ENCODE measurements at places on chromosomes 7 and 10.
A peak's percentile ranks its signal among the peaks of the same experiment; 100 is the strongest.

DNA sequence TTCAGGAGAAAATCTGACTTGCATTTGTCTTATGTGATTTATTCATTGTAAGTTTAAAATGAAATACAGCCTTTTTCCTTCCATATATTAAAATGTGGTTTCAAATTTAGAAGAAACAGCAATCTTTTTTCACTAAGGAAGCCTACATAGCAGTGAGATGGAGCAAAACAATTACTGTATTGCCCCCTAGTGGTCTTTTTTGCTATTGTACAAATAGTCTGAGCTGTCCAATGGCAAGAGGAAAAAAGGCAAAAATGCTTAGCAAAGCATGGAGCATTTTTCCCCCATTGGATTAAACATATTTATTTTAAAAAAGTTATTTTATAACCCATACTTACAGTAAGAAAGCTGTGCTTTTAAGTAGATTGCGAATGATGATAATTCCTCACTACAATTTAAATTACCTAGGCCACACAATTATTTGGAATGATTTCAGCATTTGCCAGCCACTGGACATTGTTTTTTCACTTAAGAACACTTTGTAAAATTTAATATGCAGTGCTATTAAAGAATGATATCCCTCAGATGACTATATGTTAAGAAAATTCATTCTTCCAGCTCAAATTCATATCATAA is 119.5 kb downstream of the CPED1 start:
- DNase-seq = peak; percentile 81

GRCh38 chr7:51589111-51589510 is 272.5 kb upstream of the COBL start:
- no peak for DNase-seq

- DNase-seq = peak; percentile 38
Observed at GRCh38 chr10:76350583-76350982, 919.2 kb downstream of the LRMDA start.

- DNase-seq = no peak
Observed at GRCh38 chr10:1142596-1142995, 86.4 kb downstream of the WDR37 start.

GRCh38 chr7:123022576-123022975 is 27.1 kb upstream of the TAS2R16 start:
- DNase-seq = no peak

DNA sequence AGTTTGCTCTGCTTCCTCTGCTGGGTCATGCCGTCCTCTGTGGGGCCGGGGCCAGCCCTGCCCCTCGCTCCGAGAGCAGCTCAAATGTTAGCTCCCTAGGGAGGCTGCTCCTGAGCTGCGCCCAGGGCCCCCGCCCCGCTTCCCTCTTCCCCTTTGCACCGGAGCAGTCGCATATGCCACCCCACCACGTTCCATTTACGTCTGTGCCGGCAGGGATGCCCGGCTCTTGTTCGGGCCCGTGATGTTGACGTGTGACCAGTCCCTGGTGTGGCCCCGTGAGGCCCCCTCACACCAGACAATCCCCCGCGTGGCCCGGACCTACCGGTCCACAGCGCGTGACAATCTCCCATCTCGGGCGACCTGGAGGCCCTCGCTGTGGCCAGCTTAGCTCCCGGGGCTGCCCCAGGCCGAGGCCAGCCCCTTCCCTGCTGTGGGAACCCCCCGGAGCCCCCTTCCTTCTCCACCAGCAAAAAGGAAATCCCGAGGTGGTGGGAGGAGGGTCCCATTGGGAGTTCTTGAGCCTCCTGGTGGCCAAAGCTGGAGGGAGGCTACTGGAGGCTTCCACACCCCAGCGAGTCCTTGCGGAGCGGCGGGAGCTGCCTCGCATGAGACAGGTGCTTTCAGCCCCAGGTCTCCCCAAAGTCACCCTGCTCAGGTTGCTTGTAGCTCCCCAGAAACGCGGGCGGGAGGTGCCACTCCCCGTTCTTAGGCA is 15.2 kb downstream of the FAM20C start:
- no peak for DNase-seq

- peak; percentile 52 for DNase-seq
Observed at GRCh38 chr7:131493581-131493980, 62.8 kb downstream of the PODXL start.

DNA sequence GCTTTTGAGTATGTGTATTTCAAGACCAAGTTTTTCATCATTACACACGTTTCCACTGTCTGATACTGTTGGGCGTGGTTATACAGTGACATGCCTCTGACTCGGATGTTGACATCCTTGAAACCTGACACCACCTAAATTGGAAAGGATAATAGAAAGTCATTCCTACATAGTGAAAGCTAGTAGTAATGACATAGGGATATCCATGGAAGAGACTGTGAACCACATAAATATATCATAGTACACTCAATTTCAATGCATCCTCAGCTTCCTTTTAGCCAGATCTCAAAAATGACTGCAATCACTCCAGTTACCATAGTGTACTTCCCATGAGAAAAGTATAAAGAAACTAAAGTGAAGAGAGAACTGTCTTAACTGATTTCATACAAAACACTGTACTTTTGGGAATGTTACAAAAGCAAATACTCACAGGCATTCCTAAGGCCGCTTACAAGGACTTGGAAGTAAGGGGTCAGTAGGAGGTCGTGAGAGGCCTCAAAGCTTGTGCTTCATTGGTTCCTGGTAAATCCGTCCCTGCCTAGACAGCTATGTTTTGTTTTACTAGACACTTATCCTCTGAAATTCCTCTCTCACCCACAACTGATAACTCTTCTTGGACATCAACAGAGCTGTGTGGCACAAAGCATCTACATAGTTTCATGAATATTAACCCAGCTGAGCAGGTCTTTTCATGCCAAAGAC is 71.8 kb upstream of the VWDE start:
- DNase-seq = peak; percentile 69

- DNase-seq = no peak
Observed at GRCh38 chr7:52257890-52258289, 777.5 kb upstream of the POM121L12 start.

- DNase-seq = no peak
Observed at GRCh38 chr7:126768836-126769235, 483.9 kb downstream of the GRM8 start.

DNA sequence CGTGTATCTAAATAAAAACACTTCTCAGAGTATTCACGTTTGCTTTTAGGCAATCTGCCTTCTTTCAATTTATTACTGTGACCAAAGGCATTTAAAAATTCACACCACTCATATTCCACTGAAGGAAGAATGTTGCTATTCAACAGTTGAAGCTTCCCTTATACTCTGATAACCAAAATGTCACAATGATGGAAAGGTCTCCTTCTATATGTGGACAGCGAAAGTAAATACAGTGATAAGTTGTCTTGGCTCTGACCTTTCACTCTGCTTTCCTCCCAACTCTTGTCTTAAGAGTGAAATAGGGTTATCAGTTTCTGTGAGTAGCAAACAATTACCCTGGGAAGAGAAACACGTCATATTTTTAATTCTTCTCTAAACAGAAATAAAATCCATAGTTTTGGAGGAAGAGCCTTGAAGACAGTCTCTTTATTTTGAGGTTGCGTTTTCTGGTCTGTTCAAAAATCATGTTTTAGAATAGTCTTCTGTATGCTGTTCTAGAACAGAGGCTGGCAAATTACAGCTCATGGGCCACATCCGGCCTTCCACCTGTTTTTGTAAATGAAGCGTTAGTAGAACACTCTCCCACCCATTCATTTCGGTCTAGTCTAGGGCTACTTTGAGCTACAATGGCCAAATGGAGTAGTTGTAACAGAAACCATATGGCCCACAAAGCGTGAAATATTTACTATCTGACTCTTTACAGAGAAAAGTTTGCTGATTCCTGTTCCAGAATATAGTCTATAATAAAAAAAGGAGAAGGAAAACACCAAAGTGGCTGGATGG is 41.3 kb downstream of the ETV1 start:
- DNase-seq = no peak

GRCh38 chr10:50423448-50423847 is 172.1 kb upstream of the ASAH2 start:
- no peak for DNase-seq

DNA sequence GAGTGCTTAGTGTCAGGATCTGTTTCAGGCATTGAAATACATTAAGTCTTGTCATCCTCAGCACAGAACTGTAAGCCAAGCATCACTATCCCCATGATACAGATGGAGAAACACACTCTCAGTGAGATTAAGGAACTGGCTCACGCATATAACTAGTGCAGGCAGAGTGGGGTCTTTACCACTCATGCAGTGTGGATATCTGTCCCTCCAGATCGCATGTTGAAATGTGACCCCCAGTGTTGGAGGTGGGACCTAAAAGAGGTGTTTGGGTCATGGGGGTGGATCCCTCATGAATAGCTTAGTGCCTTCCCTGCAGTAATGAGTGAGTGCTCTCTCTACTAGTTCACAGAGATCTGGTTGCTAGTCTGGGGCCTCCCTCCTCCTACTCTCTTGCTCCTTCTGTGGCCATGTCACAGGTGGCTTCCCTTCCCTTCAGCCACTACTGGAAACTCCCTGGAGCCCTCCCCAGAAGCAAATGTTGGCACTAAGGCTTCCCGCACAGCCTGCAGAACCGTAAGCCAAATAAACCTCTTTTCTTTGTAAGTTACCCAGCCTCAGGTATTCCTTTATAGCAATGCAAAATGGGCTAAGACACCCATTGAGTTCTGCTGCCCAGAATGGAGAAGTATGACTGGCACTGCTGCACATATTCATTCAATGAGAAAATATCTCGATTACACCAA is 31.8 kb upstream of the MSMB start:
- DNase-seq = no peak

GRCh38 chr7:90483251-90483650 is 13.8 kb downstream of the PTTG1IP2 start:
- peak; percentile 43 for DNase-seq

DNA sequence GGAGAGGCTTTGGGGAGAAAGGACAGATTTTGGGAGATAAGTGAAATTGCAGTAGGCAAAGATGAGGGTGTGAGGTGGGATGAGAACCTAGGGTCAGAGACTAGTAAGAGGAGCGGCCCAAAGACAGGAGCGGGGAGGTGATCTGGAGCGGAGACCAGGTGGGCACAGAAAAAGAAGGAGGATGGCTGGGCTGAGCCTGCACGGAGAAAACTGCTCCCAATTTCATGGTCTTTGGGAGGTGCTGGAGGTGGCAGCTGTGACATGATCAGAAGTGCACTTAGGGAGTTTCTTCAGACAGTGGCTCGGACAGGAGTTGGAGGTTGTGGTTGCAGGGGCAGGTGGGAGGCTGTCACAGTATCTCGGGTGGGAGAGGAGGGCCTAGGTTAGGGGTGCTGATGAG is 232.8 kb downstream of the SKAP2 start:
- DNase-seq = no peak

DNA sequence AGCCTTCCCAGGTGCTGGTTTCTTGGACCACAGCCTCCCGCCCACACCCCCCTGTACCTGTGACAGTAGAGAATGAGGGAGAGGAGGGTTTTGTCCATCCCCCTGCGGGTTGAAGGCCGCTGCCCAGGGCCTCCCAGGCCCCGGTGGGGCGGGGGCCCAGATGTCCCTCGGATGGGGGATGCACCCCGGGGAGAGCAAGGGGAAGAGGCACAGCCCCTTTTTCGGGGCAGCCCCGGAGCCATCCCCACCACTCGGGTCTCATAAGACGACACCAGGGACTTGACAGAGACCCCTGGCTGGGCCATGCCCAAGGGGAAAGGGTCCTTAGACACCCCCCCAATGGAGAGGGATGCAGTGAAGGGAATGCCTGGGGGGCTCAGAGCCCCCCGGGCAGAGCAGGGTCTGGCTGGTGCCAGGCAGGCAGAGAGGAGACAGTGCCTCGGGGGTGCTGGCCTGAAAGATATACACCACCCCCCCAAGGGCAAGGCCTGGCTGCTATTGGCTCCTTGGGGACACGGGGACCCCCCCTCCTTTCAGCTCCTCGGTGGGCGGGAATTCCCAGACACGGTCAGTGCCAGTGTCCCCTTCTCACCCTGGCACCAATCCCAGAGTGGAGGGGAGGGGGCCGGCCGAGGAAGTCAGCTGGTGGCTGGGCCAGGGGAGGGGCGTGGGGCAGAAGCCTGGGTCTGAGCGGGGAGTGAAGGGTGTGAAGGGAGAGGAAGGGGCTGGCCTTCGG is 3.7 kb upstream of the SPACDR start:
- DNase-seq = no peak

GRCh38 chr10:15739254-15739970 is 19.7 kb upstream of the ITGA8 start:
- no peak for DNase-seq

GRCh38 chr10:100519311-100520051 is at the start of gene SEC31B:
TSS of gene SEC31B (minus strand) at chr10:100519861. CDS start at chr10:100516952, 2,909 bp downstream.
- DNase-seq = peak; percentile 39

- DNase-seq = no peak
Observed at GRCh38 chr10:125155101-125155500, 5.3 kb downstream of the CTBP2 start.

GRCh38 chr7:77223261-77223660 is 23.6 kb upstream of the FGL2 start:
- no peak for DNase-seq

- DNase-seq = no peak
Observed at GRCh38 chr7:151725844-151726651, 150.9 kb downstream of the PRKAG2 start.

DNA sequence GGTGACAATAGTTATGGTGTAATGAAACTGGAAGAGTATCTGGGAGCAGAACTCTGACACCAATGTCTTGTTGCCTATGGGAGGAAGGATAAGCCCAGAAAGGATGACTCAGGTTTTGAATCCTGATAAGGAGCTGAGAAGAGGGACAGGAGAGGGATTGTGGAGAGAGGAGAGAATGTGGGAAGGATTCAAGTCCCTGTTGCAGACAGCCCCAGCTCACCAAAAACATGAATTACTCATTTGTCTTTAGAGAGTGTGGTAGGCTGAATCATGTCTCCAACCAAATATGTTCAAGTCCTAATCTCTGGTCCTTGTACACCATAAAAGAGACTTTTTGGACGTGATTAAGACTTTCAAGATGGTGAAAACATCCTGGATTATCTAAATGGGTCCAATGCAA is 206.9 kb upstream of the PHYHIPL start:
- DNase-seq = peak; percentile 20

GRCh38 chr7:29463504-29464158 is 100.0 kb upstream of the PRR15 start:
- no peak for DNase-seq

GRCh38 chr7:144834641-144835144 is 1.2 kb downstream of the TPK1 start:
- peak; percentile 68 for DNase-seq

- peak; percentile 56 for DNase-seq
Observed at GRCh38 chr10:15715619-15716227, 4.0 kb downstream of the ITGA8 start.

- DNase-seq = no peak
Observed at GRCh38 chr7:73363225-73364005, 35.5 kb downstream of the FKBP6 start.

GRCh38 chr7:16479591-16479990 is 14.1 kb upstream of the SOSTDC1 start:
- no peak for DNase-seq

DNA sequence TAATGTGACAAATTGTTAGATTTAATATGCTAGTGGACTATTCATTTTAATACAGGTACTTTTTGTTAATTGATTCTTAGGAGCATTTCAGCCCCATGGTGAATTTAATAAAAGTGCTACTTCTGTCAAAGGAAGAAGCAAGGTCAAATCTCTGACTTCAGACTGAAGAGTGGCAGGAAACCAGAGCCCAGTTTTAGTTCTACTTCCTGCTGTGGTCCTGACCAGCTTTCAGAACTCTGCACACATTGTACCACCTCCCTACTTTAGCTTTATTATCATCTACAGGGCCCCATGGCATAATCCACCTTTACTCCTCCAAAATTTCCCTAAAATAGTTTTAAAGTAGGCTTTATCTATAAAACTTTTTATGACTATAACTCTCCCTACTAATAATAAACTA is 33.7 kb downstream of the CTTNBP2 start:
- DNase-seq = no peak

- DNase-seq = peak; percentile 81
Observed at GRCh38 chr10:117363028-117363427, 12.2 kb downstream of the PDZD8 start.
